Heart right ventricle (tissue), 16 donors: ENCODE measurements at places on chromosomes 7 and 10.

GRCh38 chr10:71259815-71260501, 47.6 kb downstream of the UNC5B start:
- DNase-seq = peak; percentile 41

DNA sequence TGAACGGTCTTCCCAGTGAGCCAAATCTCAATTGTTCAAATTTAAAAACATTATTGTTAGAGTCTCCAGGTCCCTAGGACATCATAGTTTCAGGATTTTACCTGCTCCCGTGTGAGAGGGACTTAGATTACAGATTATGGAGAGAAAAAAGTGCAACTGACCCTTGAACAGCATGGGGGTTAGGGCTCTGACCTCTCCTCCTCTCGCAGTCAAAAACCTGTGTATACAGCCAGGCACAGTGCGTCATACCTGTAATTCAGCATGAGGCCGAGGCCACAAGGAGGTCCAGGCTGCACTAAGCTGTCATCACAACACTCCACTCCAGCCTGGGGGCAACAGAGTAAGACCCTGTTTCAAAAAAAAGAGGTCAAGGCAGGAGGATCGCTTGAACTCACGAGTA, 25.5 kb downstream of the BAZ1B start:
- no peak for DNase-seq

DNA sequence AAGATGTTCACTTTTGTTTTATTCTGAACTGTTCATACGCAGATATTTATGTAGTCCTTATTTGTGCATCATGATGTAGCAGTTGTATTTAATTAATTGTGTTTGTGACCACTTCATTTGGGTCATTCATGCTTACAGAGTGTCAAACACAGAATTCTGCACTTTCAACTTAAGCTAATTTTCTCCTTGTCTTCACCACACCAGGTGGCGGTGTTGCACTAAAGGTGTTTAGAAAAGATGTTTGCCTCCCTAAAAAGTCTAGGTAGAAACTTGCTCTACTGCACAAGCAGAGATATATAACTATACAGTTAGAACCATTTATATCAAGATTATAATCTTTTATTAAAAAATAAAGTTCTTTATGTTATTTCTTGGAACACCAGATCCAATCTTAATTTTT, 1.3 kb upstream of the TAS2R38 start:
- DNase-seq = no peak

GRCh38 chr7:124918662-124919061, 11.0 kb downstream of the POT1 start:
- DNase-seq = no peak

DNA sequence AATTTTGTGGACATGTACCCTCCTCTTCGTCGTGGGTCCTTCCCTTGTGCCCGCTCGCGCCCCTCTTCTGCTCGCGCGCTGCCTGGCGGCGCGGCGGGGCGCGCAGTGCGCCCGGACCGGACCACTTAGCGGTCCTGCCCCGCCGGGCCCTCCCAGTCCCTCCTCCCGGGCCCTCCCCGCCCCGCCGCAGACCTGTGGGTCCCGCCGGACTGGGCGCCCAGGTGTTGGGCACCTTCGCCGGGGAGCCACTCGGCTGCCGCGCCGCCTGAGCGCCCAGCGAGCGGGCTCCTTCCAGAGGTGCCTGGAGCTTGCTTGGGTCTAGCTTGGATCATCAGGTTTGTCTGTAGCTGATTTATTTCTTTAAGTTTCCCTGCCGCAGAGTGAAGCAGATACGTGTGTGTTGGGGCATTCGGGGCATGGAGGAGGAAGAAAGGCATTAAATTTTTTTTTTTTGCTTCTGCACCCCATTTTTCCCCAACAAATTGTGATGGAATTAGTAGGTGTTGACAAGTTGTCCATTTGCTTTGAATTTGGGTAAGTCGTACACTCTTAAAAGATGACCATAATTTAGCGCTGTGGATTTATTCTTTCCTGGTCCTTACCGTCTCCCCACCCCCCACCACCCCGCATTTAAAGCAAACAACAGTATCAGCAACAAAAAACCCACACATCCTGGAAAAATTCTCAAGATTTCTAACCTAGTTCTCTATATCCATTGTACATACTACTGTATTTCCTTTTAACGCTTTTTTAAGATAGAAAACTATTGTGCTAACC, 905 bp downstream of the C1GALT1 start:
- DNase-seq = peak; percentile 48

GRCh38 chr10:129942936-129943715, 20.9 kb downstream of the EBF3 start:
- DNase-seq = no peak

- peak; percentile 67 for DNase-seq
Measured at GRCh38 chr10:103053659-103054581, 135.8 kb downstream of the CNNM2 start.

DNA sequence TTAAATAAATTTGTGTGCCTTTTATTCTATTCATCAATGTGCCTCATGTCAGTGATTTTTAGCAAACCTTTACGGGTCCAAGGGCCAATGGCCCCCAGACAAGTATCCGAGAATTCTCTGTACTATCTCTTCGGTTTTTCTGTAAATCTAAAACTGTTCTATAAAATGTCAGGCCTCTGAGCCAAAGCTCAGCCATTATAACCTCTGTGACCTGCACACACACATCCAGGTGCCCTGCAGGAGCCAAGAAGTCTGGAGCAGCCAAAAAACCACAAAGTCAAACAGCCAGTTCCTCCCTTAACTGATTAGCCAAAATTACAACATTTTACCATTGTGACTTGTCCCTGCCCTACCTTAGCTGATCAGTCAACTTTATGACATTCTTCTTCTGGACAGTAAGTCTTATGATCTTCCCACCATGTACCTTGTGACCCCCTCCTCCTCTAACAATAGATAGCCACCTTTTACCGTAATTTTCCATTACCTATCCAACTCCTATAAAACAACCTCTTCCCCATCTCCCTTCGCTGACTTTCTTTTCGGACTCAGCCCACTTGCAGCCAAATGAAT, 363.8 kb downstream of the SEMA3D start:
- DNase-seq = no peak

DNA sequence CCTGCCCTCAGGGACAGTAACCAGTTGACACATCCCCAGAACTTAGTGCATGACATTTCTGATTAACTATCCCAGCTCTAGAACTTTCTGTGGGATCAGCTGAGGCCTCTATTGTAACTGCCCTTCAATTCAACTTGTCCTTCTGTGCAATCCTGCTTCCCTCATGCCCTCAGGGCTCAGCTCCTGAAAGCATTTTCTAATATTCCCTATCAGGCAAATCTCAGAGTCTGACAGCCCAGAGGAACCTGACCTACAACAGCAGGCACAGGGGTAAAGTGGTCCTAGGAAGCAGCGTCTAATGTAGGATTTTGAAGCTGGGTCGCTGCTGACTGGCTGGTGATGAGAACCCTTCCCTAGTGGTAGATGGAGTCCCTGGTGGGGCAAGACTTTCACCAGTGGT, 13.6 kb upstream of the STN1 start:
- no peak for DNase-seq

DNA sequence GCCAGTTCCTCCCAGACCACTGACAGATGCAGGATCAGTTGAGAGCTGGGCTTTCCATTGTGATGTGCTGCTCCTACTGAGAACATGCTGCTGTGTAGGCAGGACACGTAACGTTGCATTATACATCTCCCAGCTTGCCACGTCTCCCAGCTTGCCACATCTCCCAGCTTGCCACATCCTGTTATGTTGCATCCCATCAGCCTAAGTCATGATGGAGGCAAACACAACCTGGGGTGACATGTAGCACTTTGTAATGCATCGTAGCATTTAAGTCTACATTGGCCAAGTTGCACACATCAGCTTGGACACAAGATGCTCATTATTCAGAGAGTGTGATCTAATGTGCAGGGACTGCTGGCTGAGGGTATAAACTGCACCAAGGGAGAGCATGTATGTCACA, 73.3 kb upstream of the CHCHD3 start:
- no peak for DNase-seq

GRCh38 chr7:55557666-55558188, 14.6 kb downstream of the VOPP1 start:
- DNase-seq = no peak

GRCh38 chr10:2897619-2898508, 169.5 kb upstream of the PFKP start:
- DNase-seq = no peak

GRCh38 chr7:38660427-38661099, 29.4 kb upstream of the AMPH start:
- DNase-seq = no peak

GRCh38 chr7:121795736-121796135, 77.2 kb upstream of the PTPRZ1 start:
- no peak for DNase-seq

- no peak for DNase-seq
Measured at GRCh38 chr7:28390426-28390825, 21.9 kb upstream of the CREB5 start.

DNA sequence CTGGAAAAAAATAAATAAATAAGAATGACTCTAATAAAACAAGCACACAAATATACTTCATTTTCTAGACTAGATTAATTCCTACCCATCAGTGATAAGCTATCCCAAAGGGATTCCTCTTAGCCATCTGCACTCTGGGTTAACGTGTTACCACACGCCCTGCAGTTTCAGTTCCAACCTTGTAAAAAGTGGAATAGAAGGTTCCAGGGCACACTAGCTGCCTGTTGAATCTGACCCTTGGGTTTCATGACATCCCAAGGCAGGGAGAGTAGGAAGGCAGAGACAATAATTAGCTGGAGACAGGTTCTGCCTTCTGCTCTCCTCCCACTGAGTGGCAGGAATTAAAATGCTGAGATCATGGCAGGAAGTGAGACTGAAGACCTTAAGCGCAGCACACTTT, 33.5 kb downstream of the SLC37A3 start:
- DNase-seq = no peak

GRCh38 chr10:31347705-31348104, 28.7 kb downstream of the ZEB1 start:
- no peak for DNase-seq

DNA sequence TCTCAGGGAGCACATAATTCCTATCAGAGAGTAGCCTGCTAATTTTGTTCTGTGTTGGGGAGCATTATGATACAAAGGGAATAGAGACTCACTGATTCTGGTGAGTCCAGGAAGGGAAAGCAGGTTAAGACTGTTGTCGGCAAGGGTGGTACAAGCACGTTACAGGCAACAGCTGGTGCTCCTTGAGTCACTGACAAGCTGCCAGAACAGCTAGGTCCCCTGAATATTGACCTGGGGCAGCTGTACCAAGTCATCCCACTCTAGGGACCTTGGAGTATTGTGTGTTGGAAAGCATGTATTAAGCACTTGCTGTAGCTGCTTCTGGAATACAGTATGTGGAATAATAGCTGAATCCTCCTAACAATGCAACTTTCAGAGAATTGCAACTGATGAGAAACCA, 37.0 kb upstream of the GLCCI1 start:
- no peak for DNase-seq

GRCh38 chr7:431041-431440, 88.6 kb downstream of the PDGFA start:
- DNase-seq = no peak

- DNase-seq = no peak
Measured at GRCh38 chr7:128899392-128899791, 11.1 kb downstream of the KCP start.

DNA sequence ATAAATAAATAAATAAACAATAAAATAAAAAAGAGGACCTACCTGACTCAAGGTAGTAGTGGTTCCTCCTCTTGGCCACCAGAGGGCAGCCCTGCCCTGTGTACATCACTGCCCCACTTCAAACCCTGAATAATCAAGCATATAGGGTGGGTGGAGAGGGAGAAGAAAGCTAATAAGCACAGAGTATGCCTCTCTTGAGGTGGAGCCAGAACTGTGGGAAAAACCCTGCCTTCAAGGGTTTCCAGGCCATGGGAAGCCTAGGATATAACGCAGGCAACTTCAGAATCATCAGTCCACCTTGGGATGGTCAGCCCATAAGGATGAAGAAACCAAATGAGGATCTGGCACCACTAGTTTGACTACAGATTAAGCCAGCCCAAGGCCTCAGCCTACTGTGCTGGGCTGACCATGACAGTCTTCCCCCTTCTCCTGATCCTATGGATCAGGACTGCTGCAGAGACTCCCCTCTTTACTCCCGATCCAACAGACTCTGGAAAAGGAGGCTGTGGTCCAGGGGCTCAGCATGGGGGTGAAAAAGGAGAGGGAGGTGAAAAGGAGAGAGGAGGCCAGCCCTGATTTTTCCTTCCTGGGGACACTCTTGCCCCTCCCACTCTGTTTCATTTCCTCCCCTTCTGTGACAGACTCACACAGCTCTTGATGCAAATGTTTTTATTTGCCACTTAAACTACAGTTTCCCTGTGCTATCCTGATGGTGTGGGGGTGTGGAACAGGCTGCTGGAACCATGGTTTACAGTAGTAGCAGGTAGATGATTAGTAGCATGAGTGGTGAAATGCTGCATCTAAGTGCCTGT, 10.1 kb downstream of the AVPI1 start:
- DNase-seq = no peak

DNA sequence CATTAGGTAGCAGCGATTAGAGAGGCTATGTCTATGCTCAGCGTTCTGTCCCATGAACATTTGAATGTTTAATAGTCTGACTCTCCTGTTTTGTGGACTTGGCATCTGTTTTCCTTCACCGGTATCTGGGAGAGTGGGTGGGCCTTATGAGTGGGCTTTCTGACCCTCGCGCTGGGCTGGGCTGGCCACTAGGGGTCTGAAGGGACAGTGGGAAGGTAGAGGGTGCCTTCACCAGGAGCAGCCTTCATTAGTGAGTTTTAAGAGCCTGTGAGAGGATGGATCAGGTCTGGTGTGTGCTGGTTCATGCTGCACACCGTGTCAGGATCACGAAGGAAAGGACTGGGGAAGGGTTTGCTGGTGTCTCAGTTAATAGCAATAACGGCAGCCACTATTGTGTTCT, 33.4 kb downstream of the DCLRE1A start:
- DNase-seq = no peak

DNA sequence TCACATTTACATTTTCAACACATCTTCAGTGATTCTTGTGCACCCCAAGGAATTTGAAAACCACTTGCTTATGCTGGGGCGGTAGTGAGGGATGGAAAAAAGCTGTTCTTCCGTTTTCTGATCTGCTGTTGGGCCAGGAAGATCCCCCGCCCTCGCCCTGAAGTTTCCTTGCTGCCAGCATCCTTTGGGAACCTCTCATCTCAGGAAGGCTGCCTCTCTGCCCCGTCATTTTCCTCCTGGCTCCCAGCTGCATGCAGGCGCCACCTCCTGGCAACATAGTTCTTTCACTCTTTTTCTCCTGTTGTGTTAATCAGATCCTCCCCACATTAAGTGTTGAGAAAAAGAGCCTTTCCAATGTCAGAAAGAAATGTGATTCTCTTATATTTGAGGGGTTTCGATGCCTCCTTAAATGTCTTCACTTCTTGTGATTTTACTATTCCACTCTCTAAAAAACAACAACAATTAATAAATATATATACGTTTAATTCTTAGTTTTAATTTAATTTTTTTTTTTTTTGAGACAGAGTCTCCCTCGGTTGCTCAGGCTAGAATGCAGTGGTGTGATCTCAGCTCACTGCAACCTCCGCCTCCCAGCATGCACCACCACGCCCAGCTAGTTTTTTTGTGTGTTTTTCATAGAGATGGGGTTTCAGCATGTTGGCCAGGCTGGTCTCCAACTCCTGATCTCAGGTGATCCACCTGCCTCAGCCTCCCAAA, 122.9 kb downstream of the RALA start:
- DNase-seq = peak; percentile 61

- DNase-seq = no peak
Measured at GRCh38 chr7:49638166-49638565, 135.3 kb upstream of the VWC2 start.
